ENCODE measurements at places on chromosomes 6 and 20.

GRCh38 chr6:42970871-42971612 lies 7.9 kb downstream of the PEX6 start:
- DNase-seq = no peak

GRCh38 chr6:148509800-148510581 lies 167.4 kb downstream of the SASH1 start:
- DNase-seq = peak; percentile 46

DNA sequence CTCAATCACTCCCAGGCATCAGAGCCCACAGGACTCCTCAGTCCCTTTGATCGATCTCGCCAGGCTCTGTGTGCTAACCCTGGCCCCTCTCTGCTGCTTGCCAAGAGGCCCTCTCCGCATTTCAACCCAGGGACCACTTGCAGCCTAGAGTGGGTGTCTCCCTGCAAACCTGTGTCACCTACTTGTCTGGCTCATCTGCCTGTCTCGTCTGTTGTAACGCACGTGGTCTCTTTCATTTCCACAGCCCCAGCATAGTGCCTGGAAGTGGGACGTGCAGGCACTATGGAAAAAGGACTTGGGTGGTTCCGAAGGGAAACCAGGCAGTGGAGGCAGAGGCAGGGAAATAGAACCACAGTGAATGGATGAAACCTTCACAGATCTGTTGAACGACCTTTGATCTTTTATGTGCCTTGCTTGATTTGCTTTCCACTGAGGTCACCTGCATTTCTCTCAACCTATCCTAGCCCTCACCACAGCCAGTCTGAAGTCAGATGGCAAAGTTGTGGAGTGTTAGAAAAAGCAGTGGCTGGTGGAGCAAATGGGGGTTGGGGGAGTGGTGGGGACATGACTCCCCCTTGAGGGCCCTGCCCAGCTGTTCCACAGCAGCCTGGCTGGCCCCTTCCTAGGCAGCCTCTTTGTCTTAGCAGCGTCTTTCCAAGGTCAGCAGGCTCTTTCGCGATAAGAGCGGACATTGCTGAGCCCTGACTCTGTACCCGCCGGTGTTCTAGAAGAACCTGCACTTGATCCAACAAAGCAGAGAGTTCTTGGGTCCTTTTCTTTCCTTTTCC lies 55.8 kb upstream of the TAGAP start:
- no peak for DNase-seq

DNA sequence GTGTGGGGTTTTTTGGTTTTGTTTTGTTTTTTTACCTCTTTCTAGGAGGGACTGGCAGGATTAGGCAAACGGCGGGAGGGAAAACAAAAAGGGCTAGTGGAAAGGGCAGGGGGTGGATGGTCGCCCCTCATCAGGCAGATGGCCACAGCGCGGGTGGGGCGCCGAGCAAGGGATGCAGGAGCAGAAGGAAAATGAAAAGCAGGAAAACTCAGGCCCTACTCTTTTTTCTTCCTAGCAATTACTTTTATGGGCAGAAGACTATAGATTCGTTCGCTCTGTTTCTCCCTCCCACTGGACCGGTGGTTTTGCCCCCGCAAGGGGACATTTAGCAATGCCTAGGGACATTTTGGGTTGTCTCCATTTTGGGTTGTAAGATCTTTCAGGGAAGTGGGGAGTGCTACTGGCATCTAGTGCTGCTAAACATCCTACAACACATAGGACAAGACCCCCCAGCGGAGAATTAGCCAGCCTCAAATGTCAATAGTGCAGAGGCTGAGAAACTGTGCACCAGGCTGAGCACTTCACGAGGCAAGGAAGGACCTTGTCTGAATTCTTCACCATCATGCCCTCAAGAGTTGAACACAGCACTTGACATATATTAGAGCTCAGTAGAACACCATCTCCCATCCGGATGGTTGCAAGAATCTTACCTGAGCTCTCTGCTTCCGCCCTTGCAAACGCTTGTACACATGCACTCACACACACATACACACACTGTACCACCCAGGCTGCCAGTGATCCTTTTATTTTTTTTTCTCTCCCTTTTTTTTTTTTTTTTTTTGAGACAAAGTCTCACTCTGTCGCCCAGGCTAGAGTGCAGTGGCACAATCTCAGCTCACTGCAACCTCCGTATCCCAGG lies 4.8 kb upstream of the ZMYND8 start:
- DNase-seq = no peak

Data from GM10248 (cell line).